Suppressor macrophage treated with lipopolysaccharide for 1 hour (primary cell): ENCODE measurements at places on chromosomes 2 and 18.

- peak; percentile 14 for DNase-seq
These were observed 63.8 kb upstream of the ZC3H15 start for GRCh38 chr2:186422226-186422625.

DNA sequence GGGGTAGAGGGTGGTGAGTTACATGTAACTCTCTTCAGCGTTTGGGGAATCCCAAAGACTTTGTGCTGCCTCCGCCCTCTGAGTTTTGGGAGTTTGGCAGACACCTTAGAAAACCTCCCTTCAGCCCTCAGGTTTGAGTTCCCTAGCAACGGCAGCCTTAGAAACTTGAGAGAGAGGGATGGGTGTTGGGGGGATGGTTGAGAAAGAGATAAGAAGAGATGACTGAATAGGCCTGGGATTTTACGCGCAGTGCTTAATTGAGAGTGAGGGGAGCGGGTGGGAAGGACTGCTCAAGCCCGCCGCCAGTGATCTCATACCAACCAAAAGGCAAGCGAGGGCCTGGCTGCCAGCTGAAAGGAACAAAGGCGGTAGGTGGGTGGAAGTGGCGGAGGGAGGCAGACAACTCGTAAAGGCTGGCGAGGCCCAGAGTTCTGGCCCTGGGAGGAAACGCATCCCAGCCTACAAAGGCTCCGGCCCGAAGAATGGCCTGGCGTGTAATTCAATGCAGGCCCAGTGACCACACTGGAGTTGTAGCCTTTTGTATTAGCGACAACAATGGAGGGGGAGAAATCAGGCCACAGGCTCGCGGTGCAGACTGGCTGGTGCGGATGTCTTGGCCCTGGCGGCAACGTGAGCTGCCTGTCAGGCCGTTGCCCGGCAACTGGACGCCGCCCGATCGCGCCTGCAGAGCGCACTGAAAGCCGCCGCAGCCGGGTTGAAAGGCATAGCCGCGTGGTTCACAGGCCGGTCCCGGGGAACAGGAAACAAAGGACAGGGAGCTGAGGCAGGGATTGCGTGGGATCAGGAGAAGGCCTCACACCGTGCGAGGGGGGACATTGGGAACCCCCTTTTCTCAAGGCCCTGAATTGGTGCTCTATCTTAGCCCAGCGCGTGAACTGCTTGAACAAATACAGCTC, 39.9 kb upstream of the DARS1 start:
- DNase-seq = peak; percentile 62

DNA sequence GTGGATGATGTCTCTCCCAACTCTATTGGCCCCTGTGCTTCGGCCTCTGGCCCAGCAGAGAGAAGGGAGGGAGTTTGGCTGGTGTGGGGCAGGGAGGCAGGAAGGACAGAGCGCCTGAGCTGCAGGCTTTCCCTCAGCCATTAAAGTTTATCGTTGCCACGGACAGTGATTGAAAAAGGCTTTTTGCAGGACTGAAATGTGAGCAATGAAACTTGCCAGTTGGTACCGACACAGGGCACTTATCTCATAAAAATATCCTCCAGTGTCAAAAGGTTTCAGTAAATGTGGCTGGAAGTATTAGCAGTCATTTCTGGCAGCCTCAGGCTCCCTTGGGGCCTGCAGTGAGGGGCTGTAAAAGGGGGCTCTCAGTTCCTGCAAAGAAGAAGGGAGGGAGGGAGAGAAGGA, 169.2 kb downstream of the GLI2 start:
- DNase-seq = no peak

GRCh38 chr2:151032741-151033191, 228.9 kb downstream of the RBM43 start:
- DNase-seq = no peak

GRCh38 chr2:116490511-116491145, 1323.9 kb upstream of the DDX18 start:
- DNase-seq = no peak

- peak; percentile 55 for DNase-seq
These were observed 47.5 kb downstream of the ZFP36L2 start for GRCh38 chr2:43178602-43179542.

DNA sequence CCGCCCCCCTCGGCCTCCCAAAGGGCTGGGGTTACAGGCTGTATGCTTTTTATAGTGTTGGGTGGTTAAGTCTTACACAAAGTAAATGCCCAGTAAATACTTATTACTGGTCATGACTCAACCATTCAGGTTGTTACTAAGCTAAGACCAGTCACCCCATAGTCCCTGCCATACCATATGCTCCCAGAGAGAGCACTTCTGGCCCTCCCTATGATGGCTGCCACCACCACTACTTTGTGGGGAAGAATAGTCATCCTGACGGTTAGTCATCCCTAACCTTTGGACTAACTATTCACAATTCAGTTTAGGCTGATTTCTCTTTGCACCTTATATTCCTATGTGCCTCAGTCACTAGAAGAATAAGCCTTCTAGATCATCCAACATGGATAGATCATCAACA, 42.0 kb upstream of the MSH2 start:
- DNase-seq = no peak

DNA sequence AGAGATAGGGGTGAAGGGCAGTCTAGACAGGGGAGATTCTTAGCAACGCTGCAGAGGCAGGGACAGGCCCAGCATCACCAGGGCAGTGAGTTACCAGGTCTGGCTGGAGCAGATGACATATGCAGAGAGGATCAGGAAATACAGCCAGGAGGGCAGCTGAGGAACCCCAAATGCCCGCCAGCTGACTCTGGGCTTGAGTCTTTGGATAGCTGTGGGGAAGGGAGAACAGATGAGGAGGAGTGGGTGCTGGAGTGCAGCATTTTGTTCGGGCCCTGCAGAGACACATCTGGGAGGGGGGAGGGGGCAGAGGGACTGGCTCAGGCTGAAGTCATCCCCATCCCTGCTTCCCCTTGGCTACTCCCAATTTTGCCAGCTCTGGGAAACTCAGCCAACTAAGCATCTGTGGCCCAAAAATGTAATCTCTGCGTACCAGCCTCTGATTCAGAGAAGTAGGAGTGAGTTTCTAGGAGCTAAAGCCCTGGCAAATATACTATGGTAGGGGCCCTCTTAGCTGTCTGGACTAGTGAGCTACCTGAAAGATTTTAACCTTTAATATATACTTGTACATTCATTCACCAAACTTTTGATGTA, 214.5 kb downstream of the ZBTB7C start:
- no peak for DNase-seq

DNA sequence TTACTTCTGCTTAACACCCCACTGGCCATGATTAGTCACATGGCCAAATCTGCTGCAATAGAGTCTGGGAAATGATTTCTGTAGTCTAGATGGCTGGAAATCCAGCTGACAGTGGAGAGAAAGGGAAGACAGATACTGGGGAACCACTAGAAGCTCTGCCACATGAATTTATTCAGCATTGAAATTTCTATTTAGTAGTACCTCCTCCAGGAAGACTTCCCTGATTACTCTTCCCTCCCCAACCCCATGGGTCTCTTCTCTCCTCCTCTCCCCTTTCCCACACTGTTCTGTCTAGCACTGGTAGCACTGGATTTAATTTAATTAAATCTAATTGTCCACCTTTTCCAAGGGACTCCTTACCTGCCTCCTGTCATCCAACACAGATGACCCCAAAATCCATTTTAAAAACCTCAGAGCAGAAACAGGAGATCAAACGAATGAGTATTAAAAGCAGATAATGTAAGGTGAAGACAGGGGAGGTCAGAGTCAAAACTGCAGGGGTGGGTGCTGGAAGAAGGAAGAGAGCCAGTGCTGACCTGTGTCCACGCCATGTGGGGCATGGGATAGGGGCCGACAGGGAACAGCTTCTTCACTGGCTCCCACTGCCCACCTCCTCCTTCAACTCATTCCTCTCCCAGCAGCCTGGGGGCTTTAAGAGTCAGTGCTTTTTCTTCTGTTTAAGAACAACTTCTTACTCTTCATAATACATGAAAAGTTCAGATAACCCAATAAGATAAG, 169.2 kb upstream of the HS6ST1 start:
- no peak for DNase-seq

- DNase-seq = no peak
These were observed 137.4 kb downstream of the INHBB start for GRCh38 chr2:120483355-120483754.

DNA sequence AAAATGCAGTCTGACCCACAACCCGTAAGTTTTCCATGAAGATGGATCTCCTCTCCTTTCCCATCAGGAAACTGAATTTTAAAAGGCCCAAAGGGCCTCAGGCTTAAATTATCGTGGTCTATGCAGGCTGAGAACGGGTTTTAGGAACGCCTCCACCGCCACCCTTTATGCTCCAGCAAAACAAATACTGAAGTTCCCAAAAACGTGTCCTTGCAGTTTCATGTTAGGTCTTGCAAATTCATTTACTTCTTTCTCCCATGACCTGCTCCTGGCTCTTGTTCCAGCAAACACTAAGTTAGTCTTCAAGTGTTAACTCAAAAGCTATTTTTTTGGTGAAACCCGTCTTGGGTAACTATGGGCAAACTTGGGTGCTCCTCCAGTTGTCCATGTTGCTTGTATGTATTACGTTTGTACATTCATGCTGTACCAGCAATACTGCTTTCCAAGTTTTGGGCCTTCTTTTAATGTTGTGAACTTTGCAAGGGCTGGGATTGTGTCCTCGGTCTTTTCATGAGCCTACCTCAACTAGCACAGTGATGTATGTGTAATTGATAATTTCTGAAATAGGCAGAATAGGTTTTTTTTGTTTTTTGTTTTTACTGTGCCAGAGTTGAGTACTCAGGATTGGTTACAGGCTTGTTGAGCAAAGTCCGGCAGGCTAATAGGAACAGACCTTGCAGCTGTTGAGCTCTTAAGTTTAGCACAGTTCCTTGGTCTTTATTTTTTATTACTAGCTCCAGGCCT, 1.8 kb upstream of the RNF149 start:
- no peak for DNase-seq

DNA sequence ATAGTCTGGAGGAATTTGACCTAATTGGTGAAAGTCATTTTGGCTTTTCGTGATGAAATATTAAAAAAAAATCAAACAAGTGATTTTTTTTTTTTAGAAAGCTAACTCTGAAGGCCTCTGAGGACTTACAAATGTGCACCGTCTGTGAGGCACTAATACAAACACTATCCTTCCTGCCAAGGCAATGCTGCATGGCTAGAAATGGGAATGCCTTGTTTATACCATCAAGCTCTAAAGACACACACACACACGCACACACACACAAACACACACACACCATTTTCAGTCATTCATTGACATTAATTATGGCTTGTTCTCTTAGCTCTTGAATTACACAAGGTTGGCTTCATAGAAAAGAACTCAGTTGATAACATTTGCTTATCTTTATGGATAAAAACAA, 1242.0 kb upstream of the ACVR2A start:
- DNase-seq = no peak
